ENCODE measurements at places on chromosomes 2 and 18.

DNA sequence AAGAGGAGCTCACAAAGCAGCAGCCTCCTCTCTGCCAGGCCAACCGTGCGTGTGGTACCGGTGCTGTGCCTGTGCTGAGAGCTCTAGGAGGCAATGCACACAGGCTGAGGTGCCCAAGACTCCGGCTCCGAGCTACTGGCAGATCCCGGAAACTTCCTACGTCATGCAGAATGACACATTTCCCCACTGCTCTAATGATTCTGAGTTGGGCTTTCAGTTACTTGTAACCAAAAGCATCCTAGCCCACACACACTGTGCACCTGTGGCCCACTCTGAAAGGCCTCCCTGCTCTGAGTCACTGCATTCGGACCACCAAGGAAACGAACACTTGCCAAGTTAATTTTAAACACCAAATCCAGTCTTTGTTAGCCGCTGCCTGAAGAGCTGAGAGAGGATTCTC, 9.3 kb upstream of the RNU4ATAC start:
- no peak for DNase-seq

- DNase-seq = no peak
Measured at GRCh38 chr18:9735238-9735637, 27.1 kb downstream of the RAB31 start.

- no peak for DNase-seq
Measured at GRCh38 chr18:2827061-2827460, 19.7 kb upstream of the EMILIN2 start.

GRCh38 chr2:222799262-222799918, 61.4 kb upstream of the ACSL3 start:
- no peak for DNase-seq

GRCh38 chr2:171320208-171320621, 113.6 kb downstream of the METTL8 start:
- no peak for DNase-seq

DNA sequence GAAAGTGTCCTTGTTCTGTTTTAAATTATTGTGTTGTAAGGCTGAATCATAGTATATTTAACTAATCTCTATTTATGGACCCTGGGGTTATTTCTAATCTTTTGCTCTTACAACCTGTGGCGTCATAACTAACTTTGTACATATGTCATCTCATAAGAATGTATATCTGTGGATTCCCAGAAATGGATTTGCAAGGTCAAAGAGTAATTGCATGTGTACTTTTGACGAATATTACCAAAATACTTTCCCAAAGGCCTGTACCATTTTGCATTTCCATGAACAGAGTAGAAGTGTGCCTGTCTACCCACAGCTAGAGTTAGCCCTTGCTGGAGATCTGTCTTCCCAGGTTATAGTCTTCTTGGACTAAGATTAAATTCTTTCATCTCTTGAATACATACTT, 42.8 kb downstream of the SEMA4F start:
- DNase-seq = no peak

GRCh38 chr18:38262661-38263060, 697.1 kb upstream of the CELF4 start:
- no peak for DNase-seq

GRCh38 chr2:213015387-213016165, 135.8 kb downstream of the IKZF2 start:
- no peak for DNase-seq

GRCh38 chr18:66630831-66631230, 26.9 kb upstream of the CDH19 start:
- no peak for DNase-seq
